ENCODE measurements at places on chromosomes 1 and 21.

DNA sequence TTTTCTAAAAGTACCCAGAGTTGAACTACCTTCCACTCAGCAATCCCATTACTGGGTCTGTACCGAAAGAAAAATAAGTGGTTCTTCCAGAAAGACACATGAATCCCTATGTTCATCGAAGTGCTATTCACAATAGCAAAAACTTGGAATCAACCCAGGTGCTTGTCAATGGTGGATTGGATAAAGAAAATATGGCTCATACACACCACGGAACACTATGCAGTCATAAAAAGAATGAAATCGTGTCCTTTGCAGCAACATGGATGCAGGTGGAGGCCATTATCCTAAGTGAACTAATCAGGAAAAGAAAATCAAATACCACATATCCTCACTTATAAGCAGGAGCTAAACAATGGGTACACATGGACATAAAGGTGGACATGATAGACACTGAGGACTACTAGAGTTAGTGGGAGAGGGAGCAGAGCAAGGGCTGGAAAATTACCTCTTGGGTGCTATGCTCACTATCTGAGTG is 32.9 kb upstream of the JUN start:
- no peak for DNase-seq

- DNase-seq, result no peak
Observed at GRCh38 chr1:150311762-150312161, 9.6 kb upstream of the PRPF3 start.

DNA sequence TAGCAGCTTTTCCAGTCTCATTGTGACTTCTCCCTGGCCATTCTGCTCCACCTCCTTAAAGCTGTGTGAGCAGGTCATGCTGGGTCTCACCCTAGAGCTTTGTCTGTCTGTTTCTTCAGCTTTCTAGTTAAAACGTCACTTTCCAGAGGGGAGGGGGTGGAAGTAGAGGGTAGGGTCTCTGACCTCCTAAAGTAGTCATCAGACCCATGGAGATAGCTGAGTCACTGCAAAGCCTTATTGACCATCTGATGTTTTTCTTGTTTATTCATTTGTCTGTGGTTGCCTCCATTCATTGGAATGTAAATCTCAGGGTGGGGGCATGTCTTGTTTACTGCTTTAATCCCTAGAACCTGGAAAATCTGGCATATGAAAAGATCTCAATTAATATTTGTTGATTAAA is 52.7 kb downstream of the ELF3 start:
- DNase-seq, result peak; percentile 65

GRCh38 chr1:40404670-40405462 is 31.3 kb downstream of the SMAP2 start:
- DNase-seq, result peak; percentile 70
